GM12891 (cell line): ENCODE measurements at places on chromosomes 3 and 15.

DNA sequence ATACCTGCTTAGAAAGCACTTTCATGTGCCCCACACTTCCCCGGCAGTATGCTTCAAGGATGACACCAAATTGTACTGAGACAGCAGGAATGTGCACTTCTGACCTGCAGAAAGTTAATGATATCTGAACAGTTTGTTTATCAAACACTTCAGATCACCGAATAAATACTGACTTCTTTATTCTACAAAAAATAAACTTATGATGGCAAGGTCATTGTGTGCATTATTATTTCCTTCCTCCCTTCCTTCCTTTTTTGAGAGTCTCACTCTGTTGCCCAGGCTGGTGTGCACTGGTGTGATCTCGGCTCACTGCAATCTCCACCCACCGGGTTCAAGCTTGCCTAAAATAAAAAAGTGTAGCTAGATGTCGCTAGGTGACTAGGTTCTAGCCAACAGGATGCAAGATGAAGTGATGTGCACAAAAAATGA is 80.3 kb downstream of the FAIM start:
- no peak for DNase-seq

DNA sequence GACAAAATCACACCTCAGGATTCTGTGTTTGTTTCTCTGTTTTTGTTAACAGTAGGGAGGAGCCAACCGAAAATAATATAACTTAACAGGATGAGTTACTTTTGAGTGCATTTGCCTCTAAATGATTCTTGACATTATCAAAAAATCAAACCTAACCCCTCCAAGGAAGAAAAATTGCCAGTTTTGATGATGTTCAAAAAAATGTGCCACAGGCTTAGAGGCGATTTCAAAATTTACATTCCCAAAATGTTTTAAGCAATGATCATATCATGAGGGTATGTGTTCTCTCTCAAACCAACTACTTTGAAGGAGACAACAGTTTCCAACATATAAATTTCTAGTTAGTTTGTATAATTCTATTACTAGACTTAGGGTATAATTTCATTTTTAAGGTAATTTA is 6.7 kb downstream of the VGLL3 start:
- no peak for DNase-seq

DNA sequence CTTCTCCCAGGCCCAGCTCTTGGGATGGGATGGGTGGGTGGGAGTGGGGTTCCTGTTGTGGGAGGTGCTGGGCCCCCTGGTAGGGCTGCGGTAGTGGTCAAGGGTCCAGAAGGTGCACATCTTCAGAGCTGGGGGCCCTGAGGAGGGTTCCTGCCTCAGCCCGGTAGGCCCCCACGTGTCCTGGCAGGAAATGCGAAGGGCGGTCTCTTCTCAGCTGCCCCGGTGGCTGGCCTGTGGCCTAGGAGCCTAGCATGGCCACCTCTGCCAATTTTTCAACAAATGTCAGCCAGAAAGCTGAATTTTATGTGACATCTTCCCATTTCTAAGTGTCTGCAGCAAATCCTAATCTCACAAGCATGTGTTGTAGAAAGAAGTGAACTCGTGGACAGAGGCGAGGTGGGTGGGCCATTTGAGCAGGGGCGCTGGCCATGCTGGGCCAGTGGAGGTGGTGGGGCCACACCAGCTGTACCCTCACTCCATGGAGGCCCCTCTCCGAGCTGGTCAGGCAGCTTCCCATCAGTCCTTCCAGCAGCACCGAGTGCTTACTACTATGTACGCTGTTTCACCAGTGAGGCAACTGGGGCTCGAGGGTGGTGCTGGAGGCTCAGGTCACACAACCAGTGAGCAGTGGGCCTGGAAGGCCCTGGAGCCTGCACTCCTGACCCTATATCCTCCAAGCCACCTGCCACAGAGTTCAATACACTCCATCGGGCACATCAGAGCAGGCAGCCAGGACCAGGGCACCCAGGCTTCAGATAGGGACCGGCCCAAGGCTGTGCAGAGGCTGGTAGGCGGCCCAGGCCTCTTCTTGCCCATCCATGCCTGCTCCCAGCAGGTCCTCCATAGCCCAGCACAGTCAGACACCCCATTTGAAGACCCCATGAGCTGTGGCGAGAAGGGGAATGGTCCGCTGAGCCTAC is 23.2 kb downstream of the FBLN2 start:
- DNase-seq, result no peak

DNA sequence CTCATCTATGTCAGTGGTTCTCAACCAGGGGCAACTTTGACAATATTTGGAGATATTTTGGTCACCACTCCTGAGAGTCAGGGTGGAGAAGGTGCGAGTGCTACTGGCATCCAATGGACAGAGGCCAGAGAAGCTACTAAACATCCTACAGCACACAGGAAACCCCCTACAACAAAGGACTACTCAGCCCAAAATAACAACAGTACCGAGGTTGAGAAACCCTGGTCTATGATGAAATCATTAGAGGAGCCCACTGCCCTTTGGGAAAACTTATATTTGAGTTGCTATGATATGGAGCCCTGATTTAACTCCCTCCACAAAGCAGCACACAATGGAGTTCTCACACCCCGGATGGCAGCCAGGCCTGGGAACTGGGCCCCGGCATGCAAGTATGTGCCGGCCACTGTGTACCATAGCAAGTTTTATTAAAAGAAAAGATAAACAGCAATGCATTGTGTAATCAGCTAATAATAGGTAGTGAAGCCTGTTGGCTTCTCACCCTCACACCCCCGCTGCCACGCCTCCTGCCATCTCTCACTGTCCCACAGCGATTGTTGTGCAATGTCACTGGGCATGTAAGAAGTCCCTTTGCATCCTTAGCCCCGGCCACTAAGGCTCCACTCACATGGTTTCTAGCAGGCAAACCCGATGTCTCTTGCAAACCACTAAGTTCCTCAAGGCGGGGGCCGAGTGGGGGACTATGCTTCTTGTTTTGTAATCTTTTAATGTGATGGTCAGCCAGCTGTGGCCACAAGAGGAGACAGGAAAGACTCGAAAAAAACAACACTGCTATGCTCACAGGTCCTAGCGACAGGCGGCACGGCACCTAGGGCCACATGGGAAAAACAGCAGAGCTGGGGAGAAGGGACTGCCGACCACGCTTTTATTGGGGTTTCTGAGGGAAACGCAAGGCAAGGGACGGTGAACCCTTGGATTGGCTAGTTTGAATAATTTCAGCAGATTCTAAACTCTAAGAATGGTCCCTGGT is 110.0 kb downstream of the AQP9 start:
- no peak for DNase-seq

- no peak for DNase-seq
These were observed 143.2 kb downstream of the KLHL25 start for GRCh38 chr15:85651548-85651947.

DNA sequence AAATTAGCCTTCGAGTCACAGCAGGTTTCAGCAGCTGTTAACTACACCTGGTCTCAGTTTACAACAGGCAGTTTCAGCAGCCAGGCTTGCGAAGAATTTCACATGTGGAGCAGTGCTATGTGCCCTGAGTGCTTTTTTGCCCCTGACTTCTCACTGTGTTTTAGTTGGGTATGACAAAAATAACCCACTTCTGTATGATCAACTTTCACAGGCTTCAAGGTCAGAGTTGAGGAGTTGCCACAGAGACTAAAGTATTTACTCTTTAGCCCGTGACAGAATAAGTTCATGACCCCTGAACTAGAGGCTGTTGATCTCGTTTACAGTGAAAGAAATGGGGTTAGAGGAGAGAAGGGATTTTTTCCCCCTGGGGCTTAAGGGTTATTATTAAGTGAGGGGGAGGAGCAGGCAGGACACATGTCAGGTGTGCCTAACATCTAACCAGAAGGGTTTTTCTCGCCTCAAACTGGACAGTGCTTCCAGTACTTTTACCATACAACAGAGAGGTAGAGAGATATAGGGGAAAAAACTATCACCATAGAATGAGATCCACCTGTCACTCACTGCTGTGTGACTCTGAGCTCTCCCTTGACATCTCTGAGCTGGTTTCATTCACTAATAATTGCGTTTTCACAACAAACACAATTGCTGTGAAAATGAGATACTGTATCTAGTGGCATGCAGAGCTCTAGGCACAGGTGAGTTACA is 14.0 kb upstream of the TOPBP1 start:
- DNase-seq, result no peak

GRCh38 chr3:42708611-42709151 is 6.1 kb upstream of the HHATL start:
- no peak for DNase-seq

DNA sequence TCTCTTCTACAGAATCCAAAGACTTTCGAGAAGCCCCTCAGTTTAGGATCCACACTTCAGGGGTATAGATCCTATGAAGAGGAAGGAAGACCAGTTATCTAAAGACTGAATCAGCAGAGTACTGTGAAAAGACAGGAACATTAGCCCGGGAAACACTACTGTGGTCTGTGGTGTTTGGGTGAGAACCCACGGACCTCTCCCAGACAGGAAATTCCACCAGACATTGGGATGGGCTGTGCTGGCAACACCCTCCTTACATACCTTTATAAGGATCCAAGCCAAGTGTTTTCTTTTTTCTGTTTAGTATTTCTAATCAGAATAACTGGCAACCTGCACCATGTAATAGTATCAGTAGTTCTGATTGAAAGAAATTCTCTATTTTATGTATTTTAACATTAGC is 14.1 kb downstream of the TMEM207 start:
- DNase-seq, result no peak

- no peak for DNase-seq
These were observed 42.3 kb downstream of the CGNL1 start for GRCh38 chr15:57418635-57419034.

GRCh38 chr3:67642190-67642589 is 12.2 kb downstream of the SUCLG2 start:
- DNase-seq, result no peak

- DNase-seq, result no peak
These were observed 62.5 kb upstream of the MLF1 start for GRCh38 chr3:158508481-158508880.

GRCh38 chr15:40082195-40082883 is 26.3 kb downstream of the BMF start:
- no peak for DNase-seq

GRCh38 chr3:127157171-127157828 is 35.6 kb upstream of the PRR23E start:
- DNase-seq, result no peak

GRCh38 chr3:66693461-66694031 is 192.7 kb upstream of the LRIG1 start:
- no peak for DNase-seq

GRCh38 chr15:63019511-63020109 is 22.9 kb upstream of the TPM1 start:
- no peak for DNase-seq

GRCh38 chr15:64703632-64703959 is 71.8 kb downstream of the RBPMS2 start:
- DNase-seq, result no peak

- no peak for DNase-seq
These were observed 8.9 kb downstream of the VWA5B2 start for GRCh38 chr3:184238246-184238818.

DNA sequence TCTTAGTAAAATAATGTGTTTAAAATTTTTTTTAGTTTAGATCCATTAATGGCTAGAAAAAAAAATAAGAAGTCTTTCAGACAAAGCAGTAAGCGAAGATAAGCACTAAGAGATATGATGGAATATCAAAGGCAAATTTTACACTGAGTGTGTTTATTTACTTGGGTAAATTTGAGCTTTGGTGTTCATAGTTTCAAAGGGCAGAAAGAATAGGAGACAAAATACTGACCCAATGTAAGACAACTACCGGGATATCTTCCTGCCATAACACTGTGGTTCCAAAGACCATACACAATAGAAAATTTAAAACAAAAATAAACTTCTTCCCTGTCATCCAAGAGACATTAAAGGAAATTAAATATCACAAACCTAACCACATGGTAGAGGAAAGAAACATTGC is 25.5 kb upstream of the TP63 start:
- DNase-seq, result no peak

- DNase-seq, result no peak
These were observed 181.7 kb upstream of the SYNPR start for GRCh38 chr3:63096248-63097058.
